IMR-90 (cell line): ENCODE measurements at places on chromosomes 2 and 18. TPM values are rescaled to one million over a fixed set of nuclear protein-coding genes. Genes with fewer than 3 reads are reported as not detected.

The SLC9A4 gene
- not detected in 2 replicates for total RNA-seq

The COLEC11 gene
- under 0.01 and 0.28 TPM in 2 replicates for total RNA-seq

The UGT1A9 gene
- total RNA-seq: not detected in 2 replicates

The IL1R2 gene
- not detected in 2 replicates for total RNA-seq

GRCh38 chr2:11340717-11341116 lies 3.7 kb downstream of the ROCK2 start:
- DNase-seq: no peak

DNA sequence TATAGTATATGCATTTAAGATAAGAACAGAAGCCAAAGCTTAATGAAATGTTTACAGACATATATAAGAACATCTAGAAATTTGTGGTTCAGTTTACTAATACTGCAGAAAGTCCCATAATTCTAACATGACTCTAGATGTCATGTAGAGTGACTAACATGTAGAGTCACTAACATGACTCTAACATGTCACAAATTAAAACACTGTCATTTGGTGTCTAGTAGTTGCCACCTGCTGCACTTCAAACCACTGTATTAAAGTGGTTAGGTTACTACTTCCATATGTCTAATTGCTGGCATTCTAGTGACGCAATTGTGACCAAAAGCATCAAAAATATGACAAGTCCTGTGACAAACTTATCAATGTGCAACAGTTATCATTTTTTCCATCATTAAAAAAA lies 100.2 kb upstream of the WDR75 start:
- no peak for DNase-seq

GRCh38 chr18:80241919-80242777 lies 5.2 kb downstream of the PARD6G start:
- no peak for DNase-seq

GRCh38 chr2:1600191-1601066 lies 143.9 kb downstream of the PXDN start:
- DNase-seq: peak; percentile 76

DNA sequence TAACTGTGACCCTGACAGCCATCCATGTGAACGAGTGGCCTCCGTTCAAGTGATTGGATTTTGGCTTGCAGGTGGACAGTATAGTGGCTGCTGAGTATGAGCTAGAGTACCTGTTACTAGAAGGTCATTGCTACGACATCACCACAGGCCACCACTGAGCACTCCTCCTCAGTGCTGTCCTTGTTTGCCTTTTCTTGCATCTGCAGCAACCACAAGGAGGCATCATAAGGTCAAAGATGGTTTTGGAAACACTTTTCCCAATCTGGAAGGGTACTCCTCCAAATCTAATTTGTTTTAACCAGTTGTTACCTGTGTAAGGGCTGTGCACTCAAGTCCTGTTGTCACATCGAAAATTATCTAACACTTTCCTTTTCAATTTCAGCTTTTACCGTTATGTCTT lies 81.2 kb downstream of the UGGT1 start:
- peak; percentile 32 for DNase-seq

DNA sequence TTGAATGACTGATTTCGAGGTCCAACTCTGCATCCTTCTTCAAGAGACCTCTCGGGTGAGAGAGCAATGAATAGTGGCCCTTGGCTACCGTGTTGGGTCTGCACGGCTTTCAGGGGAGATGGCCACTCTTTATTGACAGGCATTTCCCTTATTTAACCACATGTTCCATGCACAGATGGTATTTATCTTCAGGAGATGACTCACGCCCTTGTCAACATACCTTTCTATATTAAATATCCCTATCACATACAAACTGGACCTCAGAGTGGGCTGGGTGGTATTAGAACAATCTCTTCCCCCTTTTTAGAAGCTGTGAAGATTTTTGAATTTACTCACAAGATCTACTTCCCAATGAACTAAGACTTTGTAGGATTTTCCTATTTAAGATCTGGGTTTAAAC lies 109.6 kb upstream of the CDC42EP3 start:
- DNase-seq: peak; percentile 86

DNA sequence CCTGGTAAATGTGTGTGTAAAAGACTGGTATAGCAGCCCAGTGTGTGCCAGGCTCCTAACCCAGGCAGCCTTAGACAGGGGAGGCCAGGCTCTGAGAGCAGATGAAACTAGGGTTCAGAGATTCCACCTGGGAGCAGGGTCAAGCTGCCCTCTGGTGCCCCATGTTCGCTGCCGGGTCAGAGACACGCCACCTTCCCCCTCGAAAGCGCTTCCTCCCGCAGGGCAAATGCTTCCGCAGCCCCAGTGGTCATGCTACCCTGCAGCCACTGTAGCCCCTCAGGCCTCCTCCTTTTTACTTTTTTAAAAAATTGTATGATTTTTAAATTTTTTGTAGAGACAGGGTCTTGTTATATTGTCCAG lies 10.6 kb upstream of the KLF11 start:
- no peak for DNase-seq

DNA sequence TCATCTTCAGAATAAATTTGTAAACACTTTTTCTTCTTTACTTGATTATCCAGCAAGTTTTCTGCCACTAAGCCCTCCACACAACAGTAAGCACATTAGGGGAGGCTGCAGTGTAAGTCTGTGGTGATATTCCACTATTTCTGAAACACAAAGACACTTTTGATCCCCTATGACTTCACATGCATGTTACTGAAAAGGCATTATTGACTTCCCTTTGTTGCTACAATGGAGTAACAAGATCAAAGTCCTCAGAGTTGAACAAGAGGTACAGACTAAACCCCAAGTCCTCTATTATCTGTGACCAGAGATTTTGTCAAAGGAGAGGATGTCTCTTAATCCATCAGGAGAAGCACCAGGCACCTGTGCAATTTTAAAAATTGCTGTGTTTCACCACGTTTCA lies 157.9 kb downstream of the CD226 start:
- DNase-seq: no peak

DNA sequence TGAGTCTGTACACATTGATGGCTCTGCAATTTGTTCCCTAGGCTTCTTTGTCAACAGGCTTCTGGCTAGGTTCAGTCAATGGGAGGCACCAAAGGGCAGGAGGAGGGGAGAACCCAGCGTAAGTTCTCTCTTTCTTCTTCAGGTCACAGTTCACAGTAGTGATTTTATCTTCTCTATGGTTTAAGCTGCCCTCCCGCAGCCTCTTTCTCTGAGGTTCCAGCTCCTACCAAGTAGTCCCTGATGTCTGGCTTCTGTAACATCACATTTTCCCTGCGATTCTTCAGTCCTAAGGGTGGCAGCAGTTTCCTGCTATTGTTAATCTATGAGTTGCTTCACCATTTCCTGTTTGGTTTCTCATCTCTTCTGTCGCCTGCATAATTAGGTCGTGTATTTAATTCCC lies 107.4 kb downstream of the CPO start:
- no peak for DNase-seq

GRCh38 chr2:229740279-229740678 lies 25.9 kb upstream of the DNER start:
- DNase-seq: no peak

- DNase-seq: peak; percentile 25
Measured at GRCh38 chr2:161586517-161587167, 37.6 kb upstream of the SLC4A10 start.

DNA sequence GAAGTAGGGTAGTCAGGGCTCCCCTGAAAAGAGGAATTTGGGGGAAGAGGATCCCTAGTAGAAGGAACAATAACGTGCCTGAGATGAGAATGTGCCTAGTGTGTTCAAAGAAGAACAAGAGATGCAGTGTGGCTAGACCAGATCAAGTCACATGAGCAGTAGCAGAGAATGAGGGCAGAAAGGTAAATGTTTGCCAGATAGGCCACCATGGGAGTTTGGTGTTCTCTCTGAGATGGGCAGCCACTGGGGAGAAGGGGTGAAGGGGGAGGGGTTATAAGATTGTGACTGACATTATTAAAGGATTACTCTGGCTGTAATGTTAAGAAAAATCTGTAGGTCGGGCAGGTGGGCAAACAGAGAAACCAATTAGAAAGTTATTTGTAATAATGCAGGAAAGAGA lies 166.0 kb downstream of the LCLAT1 start:
- no peak for DNase-seq

- DNase-seq: no peak
Measured at GRCh38 chr18:51108330-51108729, 78.3 kb downstream of the SMAD4 start.
